Activated T-cell treated with anti-CD3 and anti-CD28 coated beads, Interleukin-2, amount 50 U/mL, for 4 hours (primary cell): ENCODE measurements at places on chromosomes 4 and X.

GRCh38 chr4:47482326-47482725, 2.7 kb upstream of the ATP10D start:
- DNase-seq, result no peak

GRCh38 chr4:626201-627091, 1.1 kb downstream of the PDE6B start:
- DNase-seq, result no peak

GRCh38 chr4:76758290-76758882, 139.6 kb downstream of the SOWAHB start:
- no peak for DNase-seq

- DNase-seq, result no peak
Measured at GRCh38 chrX:134443020-134443419, 16.9 kb upstream of the HPRT1 start.

DNA sequence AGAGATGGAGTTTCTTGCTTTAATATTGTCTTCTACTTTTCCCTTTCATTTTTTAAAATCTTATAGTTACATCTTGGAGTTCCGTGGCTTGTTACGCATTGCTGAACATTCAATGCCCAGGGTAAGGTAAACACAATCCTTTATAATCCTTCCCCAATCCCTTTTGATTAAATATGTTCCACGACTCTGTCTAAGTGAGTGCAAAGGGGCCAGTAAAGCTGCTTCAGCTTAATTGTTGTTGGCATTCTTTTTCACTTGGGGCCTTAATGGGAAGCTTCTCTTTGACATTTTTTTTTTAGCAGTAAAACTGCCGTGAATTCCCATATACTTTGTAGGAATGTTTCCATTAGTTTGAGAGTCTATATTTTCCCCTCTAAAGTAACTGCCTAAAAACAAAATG, 1028.1 kb downstream of the C4orf33 start:
- DNase-seq, result no peak
